H9 (cell line): ENCODE measurements at places on chromosomes 7 and 10. TPM values are rescaled to one million over a fixed set of nuclear protein-coding genes. Genes with fewer than 3 reads are reported as not detected.

Gene UCMA
- total RNA-seq, result not detected in 2 replicates

Gene HMX3
- total RNA-seq, result 0.20 TPM in 1 of 2 replicates, not detected in the other

DNA sequence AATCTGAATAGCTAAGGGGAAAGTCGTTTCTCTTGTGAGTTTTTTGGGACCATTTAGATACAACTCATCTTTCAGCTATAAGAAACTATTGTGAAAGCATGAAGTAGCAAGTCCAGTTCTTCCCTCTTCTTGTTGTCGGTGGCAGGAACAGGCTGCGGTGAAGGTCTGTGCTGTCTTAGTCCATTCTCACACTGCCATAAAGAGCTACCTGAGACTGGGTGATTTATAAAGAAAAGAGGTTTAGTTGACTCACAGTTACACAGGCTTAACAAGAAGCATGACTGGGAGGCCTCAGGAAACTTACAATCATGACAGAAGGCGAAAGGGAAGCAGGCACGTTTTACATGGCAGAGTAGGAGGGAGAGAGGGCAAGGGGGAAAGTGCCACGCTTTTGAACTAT lies 261.8 kb downstream of the GATA3 start:
- no peaks in the 10 kb centered on the region for H3K36me3 ChIP-seq
- no peak overlapping the region for H3K4me3 ChIP-seq
- no peak for DNase-seq
- H3K27ac ChIP-seq, result no peak overlapping the region
- H3K4me1 ChIP-seq, result no peaks in the 10 kb centered on the region

- H3K27ac ChIP-seq, result no peak overlapping the region
- H3K4me3 ChIP-seq, result no peak overlapping the region
- DNase-seq, result no peak
- no peaks in the 10 kb centered on the region for H3K4me1 ChIP-seq
Observed at GRCh38 chr10:14822879-14823755, 14.7 kb downstream of the CDNF start.

Gene IRF5
- total RNA-seq, result 0.70 and 0.74 TPM in 2 replicates

Gene CLDN3
- 16.5 and 16.9 TPM in 2 replicates for total RNA-seq

Gene RBM20
- 0.15 and 0.17 TPM in 2 replicates for total RNA-seq

Gene CPVL
- 26.9 and 28.0 TPM in 2 replicates for total RNA-seq

Gene HTR5A
- not detected in 2 replicates for total RNA-seq

DNA sequence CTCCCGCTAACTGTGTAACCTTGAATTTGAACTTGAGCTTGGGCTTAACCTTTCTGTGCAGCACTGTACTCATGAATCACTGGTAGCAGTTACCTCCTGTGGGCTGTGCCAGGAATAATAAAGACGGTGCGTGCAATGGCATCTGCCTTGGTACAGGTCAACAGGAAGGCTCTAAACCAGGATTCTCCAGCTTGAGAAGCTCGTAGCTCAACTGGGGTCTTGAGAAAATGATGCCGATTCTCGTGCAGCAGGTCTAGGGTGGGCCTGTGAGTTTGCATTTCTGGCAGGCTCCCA lies 112.5 kb upstream of the ANLN start:
- no peak for DNase-seq
- H3K27me3 ChIP-seq, result no peaks in the 10 kb centered on the region
- H3K36me3 ChIP-seq, result no peaks in the 10 kb centered on the region
- H3K27ac ChIP-seq, result no peak overlapping the region
- H3K4me3 ChIP-seq, result no peak overlapping the region; the same call in 2 of the 3 replicates

DNA sequence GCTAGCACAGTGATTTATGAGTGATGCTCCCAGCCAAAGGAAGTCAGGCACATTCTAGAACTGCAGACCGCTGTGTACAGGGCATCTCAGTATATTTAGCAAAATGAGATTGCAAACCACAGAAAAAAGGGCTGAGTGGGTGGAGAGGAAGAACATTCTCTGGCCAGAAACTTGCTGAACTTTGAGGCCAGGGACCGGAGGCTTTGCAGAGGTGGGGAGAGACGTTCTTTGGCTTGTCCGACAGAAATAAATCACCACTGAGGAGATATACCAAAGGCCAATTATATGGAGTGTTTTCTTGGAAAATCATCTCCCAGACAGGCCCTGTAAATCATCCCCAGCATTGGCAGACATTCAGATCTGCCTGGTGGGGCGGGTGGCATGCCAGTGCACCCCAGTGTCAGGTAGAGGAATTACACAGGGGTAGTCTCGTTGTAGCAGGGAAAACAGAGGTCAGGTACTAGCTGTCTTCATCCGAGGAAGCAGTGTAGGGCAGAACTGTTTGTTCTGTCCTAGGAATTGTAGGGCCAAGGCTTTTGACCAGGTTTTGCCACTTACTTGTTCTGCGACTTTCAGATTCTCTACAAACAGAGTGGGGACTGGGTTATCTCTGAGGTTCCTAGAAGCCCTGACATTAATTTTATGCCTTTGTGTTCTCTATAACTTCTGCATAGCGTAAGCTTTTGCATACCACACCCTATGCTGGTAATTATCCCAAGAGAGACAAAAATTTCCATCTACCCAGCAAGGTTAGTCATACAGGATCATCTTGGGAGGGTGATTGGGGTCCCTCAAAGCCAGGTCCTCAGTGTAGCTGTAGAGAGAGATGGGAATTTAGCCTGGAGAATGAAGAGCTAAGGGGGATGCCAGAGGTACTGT lies 655.6 kb downstream of the LRMDA start:
- no peak overlapping the region for H3K27ac ChIP-seq
- DNase-seq, result peak; percentile 68
- H3K4me3 ChIP-seq, result no peak overlapping the region
- no peaks in the 10 kb centered on the region for H3K27me3 ChIP-seq

DNA sequence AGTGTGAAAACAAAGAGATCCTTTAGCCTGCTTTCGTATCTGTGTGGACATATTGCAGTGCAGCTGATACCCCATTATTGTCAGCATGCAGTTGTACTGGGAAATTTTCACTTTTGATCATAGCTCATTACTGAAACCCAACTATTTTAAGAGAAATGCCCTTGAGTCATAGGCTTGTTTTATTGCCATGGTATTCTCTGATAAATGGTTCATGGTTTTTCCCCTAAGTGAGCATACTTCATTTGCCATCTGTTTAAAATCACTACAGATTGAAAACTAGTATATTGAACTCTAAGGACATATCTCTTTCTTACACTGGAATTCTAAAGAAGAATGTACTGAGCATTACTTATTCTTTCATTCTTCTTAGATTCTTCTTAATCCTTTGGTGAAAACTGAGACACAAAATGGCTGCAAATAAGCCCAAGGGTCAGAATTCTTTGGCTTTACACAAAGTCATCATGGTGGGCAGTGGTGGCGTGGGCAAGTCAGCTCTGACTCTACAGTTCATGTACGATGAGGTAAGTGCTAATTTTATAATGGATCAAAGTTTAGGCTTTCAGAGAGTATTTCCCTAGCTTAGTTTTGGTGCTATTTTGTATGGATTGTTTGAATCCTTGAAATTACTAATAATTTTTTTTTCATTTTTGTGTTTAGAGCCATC lies 63.0 kb downstream of the RALA start:
- H3K4me1 ChIP-seq, result peaks cover 4% of the 10 kb centered on the region; the same call in 1 of the 2 replicates
- peaks cover 12% of the 10 kb centered on the region for H3K36me3 ChIP-seq
- H3K27ac ChIP-seq, result no peak overlapping the region
- DNase-seq, result no peak
- H3K4me3 ChIP-seq, result no peak overlapping the region

Gene AKR1C8
- total RNA-seq, result not detected in 2 replicates

Gene SEMA3A
- 60.0 and 61.5 TPM in 2 replicates for total RNA-seq

GRCh38 chr7:140857048-140857447 lies 67.7 kb downstream of the BRAF start:
- H3K27me3 ChIP-seq, result no peaks in the 10 kb centered on the region
- H3K4me1 ChIP-seq, result no peaks in the 10 kb centered on the region
- no peaks in the 10 kb centered on the region for H3K36me3 ChIP-seq
- DNase-seq, result no peak
- H3K4me3 ChIP-seq, result no peak overlapping the region

DNA sequence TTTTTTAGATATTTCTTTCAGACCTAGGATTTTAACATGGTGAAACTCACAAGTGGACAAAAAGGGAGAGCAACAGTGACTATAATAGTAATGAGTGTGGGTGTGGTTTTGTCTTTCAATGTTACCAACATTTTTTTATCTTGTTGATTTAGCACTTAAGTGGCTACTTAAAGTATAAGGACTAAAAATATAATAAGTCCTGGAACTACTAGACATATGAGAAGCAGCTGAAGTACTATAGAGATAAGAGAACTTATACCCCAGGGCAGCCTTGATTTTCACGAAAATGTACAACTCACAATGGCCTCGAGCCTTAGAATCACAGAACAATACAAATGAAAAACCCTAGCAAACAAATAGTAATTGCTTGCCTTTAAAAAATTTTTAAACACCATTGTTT lies 1151.8 kb downstream of the TYW1 start:
- no peaks in the 10 kb centered on the region for H3K4me1 ChIP-seq
- 0 out of 2 replicates have a peak, but pooled peaks cover under 1% of the 10 kb centered on the region for H3K36me3 ChIP-seq
- no peak overlapping the region for H3K4me3 ChIP-seq
- no peak overlapping the region for H3K27ac ChIP-seq

DNA sequence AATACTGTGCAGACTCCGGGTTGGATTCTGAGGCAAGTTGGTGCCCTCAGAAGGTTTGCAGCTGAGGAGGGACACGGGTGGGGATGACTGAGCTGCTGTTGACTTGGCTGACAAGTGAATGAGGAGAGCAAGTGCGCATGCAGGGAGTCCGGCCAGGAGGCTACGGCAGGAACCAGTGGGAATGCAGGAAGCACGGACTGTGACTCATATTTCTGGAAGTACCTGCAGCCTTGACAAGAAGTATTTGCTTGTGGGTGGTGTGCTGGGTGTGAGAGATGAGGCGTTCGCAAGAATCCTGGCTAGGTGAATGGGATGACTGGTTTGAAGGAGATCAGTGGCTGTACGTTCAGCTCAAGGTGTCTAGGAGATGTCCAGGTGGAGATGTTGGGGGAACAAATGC lies 30.8 kb upstream of the FXYD4 start:
- no peaks in the 10 kb centered on the region for H3K27me3 ChIP-seq
- H3K4me1 ChIP-seq, result 0 out of 2 replicates have a peak, but pooled peaks cover 3% of the 10 kb centered on the region
- DNase-seq, result no peak
- no peak overlapping the region for H3K27ac ChIP-seq

DNA sequence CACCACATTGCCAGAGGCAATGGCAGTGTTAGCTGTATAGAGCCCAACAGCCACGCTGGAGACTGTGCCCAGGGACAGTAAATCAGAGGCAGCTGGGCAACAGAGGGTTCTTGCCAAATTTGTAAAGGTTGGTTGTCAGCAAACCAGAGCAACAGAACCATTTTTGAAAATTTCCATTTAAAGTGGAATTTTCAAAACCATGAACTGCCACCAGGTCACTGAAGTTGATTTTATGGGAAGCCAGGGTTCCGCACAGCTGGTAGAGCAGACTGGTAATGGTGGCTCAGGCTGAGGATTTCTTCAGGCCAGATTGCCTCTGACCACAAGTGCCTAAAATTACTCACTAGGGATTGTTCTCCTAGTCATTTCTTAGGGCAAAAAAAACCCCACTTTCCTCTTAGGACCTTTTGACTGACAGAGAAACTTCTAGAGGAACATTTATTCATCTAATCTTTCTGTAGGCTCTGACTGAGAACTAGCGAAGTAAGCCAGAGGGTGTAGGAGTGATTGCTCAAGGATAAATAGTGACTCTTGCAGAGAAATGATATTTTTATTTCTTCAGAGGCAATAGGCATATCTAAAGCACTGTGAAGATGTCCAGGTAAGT lies 342.4 kb downstream of the BBS9 start:
- H3K36me3 ChIP-seq, result peaks cover 1% of the 10 kb centered on the region; the same call in 1 of the 3 replicates
- DNase-seq, result no peak
- no peak overlapping the region for H3K4me3 ChIP-seq
- no peak overlapping the region for H3K27ac ChIP-seq
- no peaks in the 10 kb centered on the region for H3K27me3 ChIP-seq

DNA sequence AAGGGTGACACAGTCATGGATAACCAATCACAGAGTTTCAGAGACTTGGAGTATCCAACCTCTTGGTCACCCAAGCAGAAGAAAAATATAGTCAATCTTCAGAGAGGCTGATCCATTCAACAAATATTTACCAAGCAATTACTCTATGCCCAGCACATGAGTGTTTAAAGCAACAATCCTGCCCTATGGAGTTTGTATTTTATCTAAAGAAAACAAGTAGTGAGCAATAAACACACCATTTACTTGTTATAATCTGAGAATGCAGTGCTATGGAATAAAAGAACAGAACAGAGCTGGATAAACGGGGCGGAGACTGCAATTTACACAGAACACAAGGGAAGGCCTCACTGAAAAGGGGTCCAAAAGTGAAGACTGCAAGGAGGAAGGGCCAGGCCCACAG lies 63.8 kb downstream of the GRB10 start:
- H3K27me3 ChIP-seq, result no peaks in the 10 kb centered on the region
- no peak overlapping the region for H3K4me3 ChIP-seq
- H3K36me3 ChIP-seq, result peaks cover 3% of the 10 kb centered on the region; the same call in 2 of the 3 replicates
- H3K4me1 ChIP-seq, result no peaks in the 10 kb centered on the region
- no peak for DNase-seq
- H3K27ac ChIP-seq, result no peak overlapping the region

DNA sequence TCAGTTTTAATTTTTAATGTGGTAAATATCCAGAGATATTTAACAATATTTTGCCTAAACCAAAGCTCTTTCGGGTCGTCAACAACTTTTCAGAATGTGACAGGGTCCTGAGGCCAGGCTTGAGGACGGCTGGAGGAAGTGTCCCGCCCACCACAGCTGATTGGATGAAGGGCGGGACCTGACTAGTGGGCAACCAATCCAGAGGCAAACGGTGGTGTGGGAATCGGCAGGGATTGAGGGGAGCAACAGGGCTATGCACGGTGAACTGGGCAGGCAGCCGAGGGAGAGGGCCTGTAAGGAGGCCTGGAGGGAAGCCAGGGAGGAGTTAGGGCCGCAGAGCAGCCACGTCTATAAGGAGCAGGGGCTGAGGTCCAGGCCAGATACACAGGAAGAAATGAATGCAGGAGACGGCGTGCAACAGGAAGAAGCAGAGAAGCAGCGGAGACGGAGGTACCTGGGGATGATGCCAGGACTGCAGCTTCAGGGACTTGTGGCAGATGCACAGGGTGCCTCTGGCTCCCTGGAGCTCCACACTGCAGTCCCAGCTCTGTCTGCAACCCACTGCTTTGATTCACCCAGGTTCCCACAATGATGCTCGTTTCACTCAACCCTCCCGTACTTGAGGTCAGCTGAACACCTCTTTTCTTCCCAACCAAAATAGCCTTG lies 46.1 kb upstream of the ZMIZ1 start:
- no peak overlapping the region for H3K27ac ChIP-seq
- H3K36me3 ChIP-seq, result no peaks in the 10 kb centered on the region
- no peak overlapping the region for H3K4me3 ChIP-seq
- H3K4me1 ChIP-seq, result no peaks in the 10 kb centered on the region
- DNase-seq, result peak; percentile 86
- no peaks in the 10 kb centered on the region for H3K27me3 ChIP-seq

DNA sequence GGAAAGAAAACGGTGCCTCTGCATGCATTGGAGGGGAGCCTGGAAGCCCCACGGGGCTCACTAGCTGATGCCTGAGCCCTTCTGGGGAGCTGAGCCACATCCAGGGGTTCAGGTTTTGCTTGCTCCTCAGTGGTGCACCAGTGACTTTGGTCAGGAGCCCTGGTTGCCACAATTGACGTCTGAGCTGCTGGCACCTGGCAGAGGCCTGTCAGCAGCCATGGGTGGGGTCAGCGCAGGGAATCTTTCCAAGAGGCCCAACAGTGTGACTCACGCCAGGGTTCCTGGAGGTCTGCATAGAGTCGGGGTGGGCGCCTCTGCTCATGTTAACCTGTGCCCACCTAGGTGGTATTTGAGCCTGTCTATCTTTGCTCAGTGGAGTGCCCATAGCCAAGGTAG lies 138.7 kb downstream of the NEURL1 start:
- no peaks in the 10 kb centered on the region for H3K36me3 ChIP-seq
- no peaks in the 10 kb centered on the region for H3K27me3 ChIP-seq
- no peak for DNase-seq
- H3K27ac ChIP-seq, result no peak overlapping the region
- no peak overlapping the region for H3K4me3 ChIP-seq
- peaks cover 5% of the 10 kb centered on the region; the same call in 1 of the 2 replicates for H3K4me1 ChIP-seq
